ENCODE measurements at places on chromosomes 13 and 19.

DNA sequence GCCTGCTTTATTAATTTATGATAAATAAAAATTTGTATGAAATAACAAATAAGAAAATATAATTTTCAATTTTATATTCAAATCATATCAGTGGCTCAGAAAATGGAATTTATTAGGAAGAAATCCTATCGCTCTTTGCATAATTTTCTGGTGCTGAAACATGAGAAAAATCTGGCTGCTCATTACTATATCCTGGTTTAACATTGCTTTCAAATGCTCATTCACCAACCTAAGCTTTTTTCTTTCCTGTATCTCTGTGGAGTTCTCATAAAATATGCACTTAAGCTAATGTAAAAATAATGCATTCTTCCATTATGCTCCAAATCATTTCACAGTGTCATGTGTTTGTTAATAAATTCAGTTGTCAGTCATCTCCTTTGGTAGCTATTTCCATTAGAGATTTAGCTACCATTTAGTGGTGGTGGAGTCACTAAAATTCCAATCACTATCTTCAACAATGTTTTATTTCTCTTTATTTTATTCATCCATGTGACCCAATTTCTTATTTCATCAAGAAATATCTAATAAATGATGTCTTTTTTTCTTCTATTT is 498.0 kb downstream of the DCT start:
- no peak overlapping the region for H3K4me3 ChIP-seq
- H3K27me3 ChIP-seq: no peaks in the 10 kb centered on the region
- no peaks in the 10 kb centered on the region for H3K4me1 ChIP-seq

DNA sequence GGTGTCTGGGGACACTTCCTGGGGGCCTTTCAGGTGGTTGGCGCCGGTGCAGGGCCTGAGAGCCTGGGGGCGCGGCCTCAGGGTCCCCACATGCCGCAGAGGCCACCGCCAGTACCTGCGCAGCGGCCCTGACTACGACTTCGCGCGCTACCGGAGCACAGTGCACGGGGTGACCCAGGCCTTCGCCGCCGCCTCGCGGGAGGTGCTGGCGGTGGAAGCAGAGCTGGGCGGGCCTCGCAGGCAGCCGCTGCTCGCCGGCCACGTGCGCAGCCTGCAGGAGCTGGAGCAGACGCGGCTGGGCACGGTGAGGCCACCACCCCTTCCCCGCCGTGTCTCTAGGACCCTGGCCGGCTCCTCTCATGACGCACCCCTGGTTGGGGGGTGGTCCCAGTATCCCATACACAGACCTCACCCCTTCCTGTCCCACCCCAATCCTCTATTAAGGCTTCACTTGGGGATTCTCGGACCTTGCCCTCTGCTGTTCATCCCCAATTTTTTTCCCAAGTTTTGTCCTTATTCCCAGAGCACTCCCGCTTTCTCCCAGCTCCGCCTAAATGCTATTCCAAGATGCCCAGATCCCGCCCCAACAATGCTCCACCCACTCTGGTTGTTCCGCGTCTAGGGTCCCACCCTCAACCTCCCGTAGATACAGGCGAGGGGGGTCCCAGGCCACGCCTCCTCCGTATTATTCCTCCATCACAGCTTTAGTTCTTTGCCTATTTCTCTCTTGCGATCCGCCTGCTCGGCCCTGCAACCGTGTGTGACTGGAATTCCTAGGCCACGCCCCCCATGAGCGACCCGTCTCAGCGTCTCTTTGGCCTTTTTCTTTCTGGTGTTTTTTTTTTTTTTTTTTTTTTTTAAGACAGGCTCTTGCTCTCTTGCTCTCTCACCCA is 1.0 kb downstream of the REX1BD start:
- H3K36me3 ChIP-seq: peaks cover 8% of the 10 kb centered on the region
- peak overlapping the region; percentile 88 for H3K27ac ChIP-seq
- no peak for DNase-seq
- H3K4me3 ChIP-seq: peak overlapping the region; percentile 72
- no peaks in the 10 kb centered on the region for H3K27me3 ChIP-seq

DNA sequence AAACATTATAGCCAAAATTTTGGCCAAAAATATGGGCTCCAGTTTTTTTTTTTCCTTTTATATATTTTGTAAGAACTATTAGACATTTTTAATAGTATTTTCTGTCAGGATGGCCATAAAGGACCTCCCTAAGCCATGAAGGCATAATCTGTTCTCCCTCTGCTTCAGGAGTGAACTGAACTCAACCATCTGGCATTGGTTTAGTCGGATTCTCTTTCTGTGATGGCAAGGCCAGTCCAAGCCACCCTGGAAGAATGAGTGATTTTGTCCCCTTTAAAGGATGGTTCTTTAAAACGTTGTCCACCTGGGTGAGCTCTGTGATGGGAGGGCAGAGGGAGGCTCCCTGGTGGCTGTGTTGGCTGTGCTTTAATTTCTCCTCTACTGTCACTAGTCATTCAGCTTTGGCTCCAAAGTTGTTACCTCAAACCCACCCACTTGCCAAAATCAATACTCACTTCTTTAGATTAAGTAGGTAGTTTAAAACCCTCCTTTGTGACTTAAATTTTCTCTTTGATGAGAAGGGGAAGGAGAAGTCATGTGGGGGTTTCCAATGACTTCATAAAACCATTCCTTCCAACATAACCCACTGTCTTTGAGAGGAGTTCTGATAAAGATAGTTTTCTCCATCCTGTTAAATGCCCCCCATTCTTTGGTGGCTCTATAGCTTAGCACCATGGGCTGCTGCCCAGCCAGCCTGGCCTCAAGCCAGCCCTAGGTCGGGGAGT is 4.4 kb downstream of the TNFRSF19 start:
- no peak overlapping the region for H3K27ac ChIP-seq
- H3K27me3 ChIP-seq: no peaks in the 10 kb centered on the region
- H3K36me3 ChIP-seq: no peaks in the 10 kb centered on the region
- H3K4me1 ChIP-seq: peaks cover 19% of the 10 kb centered on the region

- H3K27ac ChIP-seq: no peak overlapping the region
- H3K36me3 ChIP-seq: no peaks in the 10 kb centered on the region
- H3K4me3 ChIP-seq: no peak overlapping the region
- peak; percentile 74 for DNase-seq
These were observed 22.1 kb downstream of the WTIP start for GRCh38 chr19:34503531-34504272.

- H3K4me3 ChIP-seq: no peak overlapping the region
- H3K27ac ChIP-seq: no peak overlapping the region
- no peaks in the 10 kb centered on the region for H3K27me3 ChIP-seq
- H3K36me3 ChIP-seq: no peaks in the 10 kb centered on the region
- no peaks in the 10 kb centered on the region for H3K4me1 ChIP-seq
- no peak for DNase-seq
These were observed 352.4 kb downstream of the KLF5 start for GRCh38 chr13:73411067-73411809.

- no peak for DNase-seq
- H3K36me3 ChIP-seq: no peaks in the 10 kb centered on the region
- H3K4me1 ChIP-seq: no peaks in the 10 kb centered on the region
- no peaks in the 10 kb centered on the region for H3K27me3 ChIP-seq
- H3K27ac ChIP-seq: no peak overlapping the region
- no peak overlapping the region for H3K4me3 ChIP-seq
These were observed 33.6 kb downstream of the ERICH4 start for GRCh38 chr19:41476583-41476982.

- H3K36me3 ChIP-seq: no peaks in the 10 kb centered on the region
- H3K4me1 ChIP-seq: peaks cover 24% of the 10 kb centered on the region
- no peak for DNase-seq
- H3K4me3 ChIP-seq: no peak overlapping the region
- H3K27ac ChIP-seq: no peak overlapping the region
These were observed 30.4 kb downstream of the COL4A1 start for GRCh38 chr13:110276553-110276950.

- H3K4me1 ChIP-seq: no peaks in the 10 kb centered on the region
- H3K27ac ChIP-seq: no peak overlapping the region
- no peaks in the 10 kb centered on the region for H3K36me3 ChIP-seq
- no peaks in the 10 kb centered on the region for H3K27me3 ChIP-seq
- DNase-seq: no peak
These were observed 11.1 kb upstream of the ZNF235 start for GRCh38 chr19:44315883-44316282.

DNA sequence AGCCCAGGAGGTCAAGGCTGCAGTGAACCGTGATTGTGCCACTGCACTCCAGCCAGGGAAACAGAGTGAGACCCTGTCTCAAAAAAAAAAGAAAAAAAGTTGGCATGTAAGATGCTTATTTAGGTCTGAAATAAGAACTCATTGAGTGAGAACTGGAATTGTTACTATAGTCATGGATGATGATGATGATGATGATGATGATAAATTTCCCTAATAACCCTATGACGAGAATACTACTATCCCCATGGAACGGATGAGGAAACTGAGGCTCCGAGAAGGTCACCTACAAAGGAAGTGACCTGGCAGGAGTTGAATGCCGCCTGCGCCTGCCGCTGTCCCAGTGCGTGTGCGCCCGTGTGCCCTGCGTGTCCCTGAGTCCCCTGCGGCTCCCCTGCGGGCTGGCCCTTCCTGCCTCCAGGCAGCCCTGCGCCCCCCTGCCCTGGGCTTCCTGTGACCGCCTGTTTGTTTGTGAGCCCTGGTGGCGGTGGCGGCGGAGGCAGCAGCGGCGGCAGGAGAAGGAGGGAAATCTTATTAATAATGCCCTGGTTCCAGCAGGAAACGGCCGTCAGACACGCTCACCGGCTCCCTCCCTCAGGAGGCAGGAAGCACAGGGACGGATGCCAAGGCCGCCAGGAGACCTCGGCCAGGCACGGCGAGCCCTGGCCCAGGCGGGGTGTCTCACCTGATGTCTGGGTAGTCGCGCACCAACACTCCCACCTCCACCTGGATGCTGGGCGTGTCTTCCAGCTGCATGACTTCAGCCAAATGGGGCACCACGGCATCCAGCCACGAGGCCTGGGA is 29.6 kb downstream of the EXOC3L2 start:
- no peaks in the 10 kb centered on the region for H3K36me3 ChIP-seq
- H3K27me3 ChIP-seq: no peaks in the 10 kb centered on the region
- no peak overlapping the region for H3K27ac ChIP-seq
- H3K4me3 ChIP-seq: no peak overlapping the region
- DNase-seq: no peak
- peaks cover 21% of the 10 kb centered on the region for H3K4me1 ChIP-seq

DNA sequence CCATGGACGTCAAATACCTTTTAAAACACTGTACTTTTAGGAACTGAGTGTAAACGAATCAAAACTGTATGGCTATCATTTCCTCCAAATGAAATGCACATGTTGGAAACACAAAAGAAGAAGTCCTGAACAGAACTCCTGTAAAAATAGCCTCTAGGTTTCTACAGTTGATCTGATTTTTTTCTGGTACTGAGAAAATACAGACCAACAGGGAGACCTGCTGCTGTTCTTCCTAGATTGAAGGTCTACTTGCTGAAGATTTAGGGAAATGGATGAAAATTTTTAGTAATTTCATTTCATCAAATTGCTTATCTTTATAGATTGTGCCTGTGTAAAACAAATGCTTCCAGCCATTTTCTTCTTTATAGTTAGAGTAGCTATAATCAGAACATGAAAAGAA is 520.4 kb downstream of the SLITRK6 start:
- no peaks in the 10 kb centered on the region for H3K4me1 ChIP-seq
- H3K27me3 ChIP-seq: no peaks in the 10 kb centered on the region
- H3K27ac ChIP-seq: no peak overlapping the region
- no peak for DNase-seq

DNA sequence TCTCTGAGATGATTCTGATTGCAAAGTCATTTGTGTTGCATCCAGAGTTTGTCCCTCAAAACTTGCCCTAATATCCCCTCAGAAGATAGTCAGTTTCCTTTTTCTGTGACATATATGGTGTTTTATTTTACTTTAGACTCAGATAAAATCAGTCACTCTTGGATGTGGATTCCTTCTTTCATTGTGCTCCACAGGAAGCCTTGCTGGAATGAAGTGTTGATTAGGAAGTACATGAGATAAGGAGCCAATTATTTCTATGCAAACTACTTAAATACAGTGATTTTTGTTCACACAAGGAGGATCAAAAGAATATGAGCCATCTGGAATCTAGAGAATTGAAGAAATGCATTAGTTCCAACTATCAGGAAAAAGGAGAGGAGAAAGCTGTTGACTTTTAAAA is 107.6 kb upstream of the RXFP2 start:
- H3K4me1 ChIP-seq: no peaks in the 10 kb centered on the region
- no peaks in the 10 kb centered on the region for H3K36me3 ChIP-seq
- no peaks in the 10 kb centered on the region for H3K27me3 ChIP-seq
- H3K27ac ChIP-seq: no peak overlapping the region

GRCh38 chr19:53432088-53432661 is 391 bp downstream of the ZNF761 start:
- peaks cover 5% of the 10 kb centered on the region for H3K4me1 ChIP-seq
- H3K4me3 ChIP-seq: peak overlapping the region; percentile 62
- H3K36me3 ChIP-seq: peaks cover 14% of the 10 kb centered on the region
- H3K27ac ChIP-seq: peak overlapping the region; percentile 75
- H3K27me3 ChIP-seq: no peaks in the 10 kb centered on the region
- no peak for DNase-seq
